Epithelial cell of alveolus of lung (primary cell): ENCODE measurements at places on chromosomes 1 and 21. TPM values are rescaled to one million over a fixed set of nuclear protein-coding genes. Genes with fewer than 3 reads are reported as not detected.

G0S2 gene
- total RNA-seq, result 26.1 and 34.6 TPM in 2 replicates

DYNLT5 gene
- total RNA-seq, result 0.78 TPM in 1 of 2 replicates, not detected in the other

CD1C gene
- total RNA-seq, result not detected in 2 replicates

TEX38 gene
- total RNA-seq, result not detected in 2 replicates

OR2T35 gene
- total RNA-seq, result not detected in 2 replicates

CRTC2 gene
- total RNA-seq, result 8.5 and 19.4 TPM in 2 replicates

PFDN2 gene
- total RNA-seq, result 32.3 and 71.8 TPM in 2 replicates

CA6 gene
- total RNA-seq, result not detected in 2 replicates

INSRR gene
- not detected in 2 replicates for total RNA-seq

LCE1C gene
- total RNA-seq, result not detected in 2 replicates

PKP1 gene
- total RNA-seq, result under 0.01 and 0.24 TPM in 2 replicates

S100A5 gene
- total RNA-seq, result not detected in 2 replicates

BCL2L15 gene
- total RNA-seq, result under 0.01 TPM in 1 of 2 replicates, not detected in the other

CCDC30 gene
- total RNA-seq, result 0.13 and 0.96 TPM in 2 replicates

F3 gene
- total RNA-seq, result 11.8 and 123 TPM in 2 replicates

SLC44A5 gene
- 0.08 and 0.52 TPM in 2 replicates for total RNA-seq

CR1L gene
- not detected in 2 replicates for total RNA-seq

SLC6A9 gene
- total RNA-seq, result 2.9 and 10.5 TPM in 2 replicates

MIER1 gene
- 21.2 and 22.8 TPM in 2 replicates for total RNA-seq

FAM163A gene
- total RNA-seq, result 0.26 TPM in 1 of 2 replicates, not detected in the other

ACTL8 gene
- total RNA-seq, result 0.08 TPM in 1 of 2 replicates, not detected in the other

CGN gene
- total RNA-seq, result 0.52 TPM in 1 of 2 replicates, not detected in the other

GBP3 gene
- total RNA-seq, result 23.7 and 25.6 TPM in 2 replicates

LRRC3 gene
- 0.64 and 1.0 TPM in 2 replicates for total RNA-seq

LCE1B gene
- not detected in 2 replicates for total RNA-seq

SLAMF7 gene
- total RNA-seq, result 0.78 and 2.7 TPM in 2 replicates

FTCD gene
- total RNA-seq, result not detected in 2 replicates

USH2A gene
- total RNA-seq, result not detected in 2 replicates

DUSP10 gene
- 8.7 and 10.1 TPM in 2 replicates for total RNA-seq

OR2AK2 gene
- not detected in 2 replicates for total RNA-seq

JTB gene
- total RNA-seq, result 249 and 263 TPM in 2 replicates

MGST3 gene
- 189 and 256 TPM in 2 replicates for total RNA-seq

NEXN gene
- total RNA-seq, result 9.1 and 10.9 TPM in 2 replicates
